ENCODE measurements at places on chromosomes 7 and 10. TPM values are rescaled to one million over a fixed set of nuclear protein-coding genes. Genes with fewer than 3 reads are reported as not detected.

MACC1 gene
- total RNA-seq = 0.05 TPM

TRIM74 gene
- total RNA-seq = 0.40 TPM

IRF5 gene
- total RNA-seq = 8.5 TPM

GRCh38 chr10:26367771-26368170 is 70.4 kb upstream of the APBB1IP start:
- DNase-seq = peak; percentile 59
- H3K27me3 ChIP-seq = peaks cover 2% of the 10 kb centered on the region
- no peaks in the 10 kb centered on the region for H3K36me3 ChIP-seq
- no peak overlapping the region for H3K4me3 ChIP-seq

- H3K4me1 ChIP-seq = peaks cover 9% of the 10 kb centered on the region
- peaks cover 5% of the 10 kb centered on the region for H3K36me3 ChIP-seq
- H3K27me3 ChIP-seq = no peaks in the 10 kb centered on the region
These were observed 11.7 kb upstream of the WAPL start for GRCh38 chr10:86533328-86533727.

DNA sequence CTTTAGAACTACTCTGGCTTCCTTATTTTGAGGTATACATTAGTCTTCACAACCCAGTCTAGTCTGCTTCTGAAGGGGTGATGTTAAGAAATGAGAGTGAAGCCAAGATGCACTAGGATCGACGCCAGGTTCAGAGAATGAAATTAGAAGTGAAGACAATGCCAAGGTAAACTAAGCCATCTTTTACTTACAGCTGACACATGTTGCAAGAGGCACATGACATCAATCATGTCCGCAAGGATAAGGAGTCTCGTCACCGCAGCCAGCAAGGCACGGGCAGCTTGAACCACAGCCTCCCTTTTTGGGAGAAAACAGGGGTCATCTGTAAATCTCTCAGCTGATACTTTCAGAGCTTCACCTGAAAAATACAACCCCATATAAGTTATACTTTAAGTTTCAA is 156.7 kb downstream of the CTNNA3 start:
- H3K4me3 ChIP-seq = no peak overlapping the region
- no peak for DNase-seq
- H3K36me3 ChIP-seq = no peaks in the 10 kb centered on the region
- no peak overlapping the region for H3K27ac ChIP-seq
- H3K27me3 ChIP-seq = peaks cover 8% of the 10 kb centered on the region

DNA sequence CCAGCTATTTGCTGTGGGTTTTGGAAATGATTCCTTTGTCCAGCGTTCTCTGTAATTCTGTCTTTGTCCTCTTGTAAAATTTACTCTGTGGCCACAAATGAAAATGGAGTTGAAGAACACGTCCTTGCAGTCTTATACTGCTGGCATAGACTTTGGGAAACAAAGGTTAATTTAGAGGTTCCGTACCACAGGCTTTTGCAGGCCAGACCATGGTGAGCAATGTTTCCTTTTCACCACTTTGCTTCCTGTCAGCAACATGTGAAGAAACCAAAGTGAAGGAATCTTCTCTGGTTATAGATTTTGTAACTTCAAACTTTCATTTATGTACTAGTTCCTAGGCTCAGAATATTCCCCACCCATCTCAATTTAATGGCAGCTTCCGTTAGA is 488.5 kb downstream of the MDFIC start:
- no peak overlapping the region for H3K27ac ChIP-seq
- peaks cover 1% of the 10 kb centered on the region for H3K4me1 ChIP-seq
- H3K27me3 ChIP-seq = no peaks in the 10 kb centered on the region
- no peaks in the 10 kb centered on the region for H3K36me3 ChIP-seq
- no peak overlapping the region for H3K4me3 ChIP-seq
- no peak for DNase-seq

DNA sequence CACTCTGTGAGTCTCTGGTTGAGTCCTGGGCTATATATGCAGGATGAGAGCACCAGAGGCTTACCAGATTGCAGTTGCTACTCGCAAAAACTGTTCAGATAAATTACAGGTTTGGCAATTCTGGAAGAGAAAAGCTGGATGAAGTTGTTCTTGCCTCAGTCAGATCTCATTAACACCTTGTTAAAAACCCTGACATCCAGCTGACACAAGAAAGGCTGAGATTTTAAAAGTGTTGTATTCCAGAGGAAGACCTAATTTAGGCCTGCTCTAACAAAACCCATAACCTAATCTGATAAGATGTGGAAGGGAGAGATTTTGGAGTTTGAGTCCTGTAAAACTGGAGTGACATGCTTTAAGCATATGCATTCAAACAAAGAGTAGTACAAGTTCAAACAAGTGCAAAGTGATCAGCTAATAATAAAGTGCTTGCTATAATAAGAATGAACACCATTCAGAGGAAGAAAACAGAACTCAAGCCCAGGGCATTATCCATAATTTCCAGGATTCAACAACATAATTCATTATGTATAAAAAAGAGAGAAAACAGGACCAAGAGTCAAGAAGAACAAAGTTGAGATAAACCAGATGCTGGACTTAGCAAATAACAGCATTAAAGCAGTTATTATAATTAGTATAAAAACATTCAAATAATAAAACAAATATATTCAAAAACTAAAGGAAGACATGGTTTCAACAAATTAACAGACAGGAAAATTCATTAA is 135.5 kb downstream of the CD36 start:
- H3K4me3 ChIP-seq = no peak overlapping the region
- H3K36me3 ChIP-seq = no peaks in the 10 kb centered on the region
- H3K27ac ChIP-seq = no peak overlapping the region
- no peak for DNase-seq

DNA sequence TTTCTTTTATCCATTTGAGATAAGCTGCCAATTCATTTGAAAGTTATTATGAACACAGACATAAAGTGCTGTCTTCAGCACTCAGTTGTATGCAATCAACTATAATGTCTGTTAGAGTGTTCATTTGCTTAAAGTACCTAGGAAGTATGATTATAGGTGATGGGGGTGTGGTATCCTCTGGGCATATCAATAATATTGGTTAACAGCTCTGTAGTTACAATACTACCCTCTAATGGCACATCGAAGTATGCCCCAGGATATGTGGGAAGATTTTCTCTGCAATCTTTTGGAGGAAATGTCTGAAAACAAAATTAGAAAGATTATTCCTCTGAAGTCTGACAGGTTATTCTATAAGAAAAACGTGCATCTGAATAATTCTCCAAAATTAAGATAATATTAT is 429.7 kb downstream of the ARL4A start:
- no peaks in the 10 kb centered on the region for H3K4me1 ChIP-seq
- no peak overlapping the region for H3K4me3 ChIP-seq

DNA sequence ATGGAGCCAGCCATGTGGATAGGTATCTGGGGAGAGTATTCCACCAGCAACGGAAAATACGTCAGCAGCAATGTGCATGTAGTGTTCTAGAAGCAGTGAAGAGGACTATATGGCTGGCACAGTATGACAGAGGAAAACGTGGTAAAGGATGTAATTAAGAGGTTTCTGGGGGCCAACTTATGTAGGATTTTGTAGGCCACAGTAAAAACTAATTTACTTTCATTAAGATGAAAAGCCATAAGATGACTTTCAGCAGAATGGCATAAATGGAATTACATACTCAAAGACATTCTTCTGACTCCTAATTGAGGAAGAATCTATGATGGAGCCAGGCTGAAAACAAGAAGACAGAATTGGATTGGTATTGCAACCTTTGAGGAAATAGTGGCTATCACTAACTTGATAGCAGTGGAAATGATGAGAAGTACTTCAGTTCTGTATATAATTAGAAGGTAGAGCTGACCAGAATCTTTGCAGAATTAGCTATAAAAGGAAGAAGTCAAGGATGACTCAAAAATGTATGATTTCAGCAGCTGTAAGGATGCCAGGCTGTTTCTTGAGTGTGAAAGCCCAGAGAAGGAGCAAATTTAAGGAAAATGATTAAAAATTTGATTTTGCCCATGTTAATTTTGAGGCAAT is 156.7 kb downstream of the MBL2 start:
- DNase-seq = no peak
- H3K36me3 ChIP-seq = no peaks in the 10 kb centered on the region
- no peaks in the 10 kb centered on the region for H3K27me3 ChIP-seq
- H3K4me1 ChIP-seq = no peaks in the 10 kb centered on the region
- no peak overlapping the region for H3K27ac ChIP-seq
- H3K4me3 ChIP-seq = no peak overlapping the region

DNA sequence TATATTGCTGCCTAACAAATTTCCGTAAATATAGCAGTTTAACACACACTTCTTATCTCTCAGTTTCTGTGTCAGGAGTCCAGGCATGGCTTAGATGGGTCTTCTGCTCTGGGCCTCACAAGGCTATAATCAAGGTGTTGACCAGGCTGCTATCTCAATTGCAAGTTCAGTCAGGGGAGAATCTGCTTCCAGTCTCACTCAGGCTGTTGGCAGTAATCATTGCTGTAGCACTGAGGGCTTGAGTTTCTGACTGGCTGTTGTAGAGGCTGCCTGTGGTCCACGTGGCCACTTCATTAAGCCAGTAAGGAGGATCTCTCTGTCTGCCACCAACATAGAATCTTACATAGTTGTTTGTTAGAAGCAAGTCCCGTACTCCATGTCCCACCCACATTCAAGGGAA is 138.4 kb downstream of the ST7 start:
- peaks cover 17% of the 10 kb centered on the region for H3K4me1 ChIP-seq
- DNase-seq = no peak
- no peak overlapping the region for H3K4me3 ChIP-seq
- no peak overlapping the region for H3K27ac ChIP-seq
- H3K36me3 ChIP-seq = no peaks in the 10 kb centered on the region

- no peak overlapping the region for H3K27ac ChIP-seq
- H3K4me3 ChIP-seq = no peak overlapping the region
- no peak for DNase-seq
- no peaks in the 10 kb centered on the region for H3K27me3 ChIP-seq
These were observed 83.0 kb downstream of the EEPD1 start for GRCh38 chr7:36236073-36236472.

DNA sequence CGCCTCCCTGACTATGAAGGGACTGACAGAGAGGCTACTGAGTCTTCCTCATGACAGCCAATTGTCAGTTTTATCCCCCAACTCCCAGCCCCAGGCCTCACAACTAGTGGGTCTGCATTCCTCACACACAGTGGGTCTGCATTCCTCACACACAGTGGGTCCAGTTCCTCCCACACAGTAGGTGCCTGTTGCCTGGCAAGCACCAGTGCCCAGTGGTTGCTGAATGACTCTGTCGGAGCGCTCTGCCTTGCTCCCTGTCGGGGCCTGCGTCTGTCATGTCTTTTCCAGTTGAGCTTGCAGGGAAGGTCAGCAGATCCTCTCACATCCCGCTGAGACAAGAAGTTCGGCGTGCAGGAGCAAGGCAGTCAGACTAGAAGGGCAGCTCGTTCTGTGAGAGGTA is 590.0 kb upstream of the MKI67 start:
- peaks cover 2% of the 10 kb centered on the region for H3K27me3 ChIP-seq
- H3K27ac ChIP-seq = no peak overlapping the region
- H3K4me1 ChIP-seq = no peaks in the 10 kb centered on the region
- no peak for DNase-seq

- H3K4me3 ChIP-seq = no peak overlapping the region
- H3K36me3 ChIP-seq = no peaks in the 10 kb centered on the region
- no peaks in the 10 kb centered on the region for H3K27me3 ChIP-seq
These were observed 339.5 kb upstream of the TPK1 start for GRCh38 chr7:145175366-145175765.

DNA sequence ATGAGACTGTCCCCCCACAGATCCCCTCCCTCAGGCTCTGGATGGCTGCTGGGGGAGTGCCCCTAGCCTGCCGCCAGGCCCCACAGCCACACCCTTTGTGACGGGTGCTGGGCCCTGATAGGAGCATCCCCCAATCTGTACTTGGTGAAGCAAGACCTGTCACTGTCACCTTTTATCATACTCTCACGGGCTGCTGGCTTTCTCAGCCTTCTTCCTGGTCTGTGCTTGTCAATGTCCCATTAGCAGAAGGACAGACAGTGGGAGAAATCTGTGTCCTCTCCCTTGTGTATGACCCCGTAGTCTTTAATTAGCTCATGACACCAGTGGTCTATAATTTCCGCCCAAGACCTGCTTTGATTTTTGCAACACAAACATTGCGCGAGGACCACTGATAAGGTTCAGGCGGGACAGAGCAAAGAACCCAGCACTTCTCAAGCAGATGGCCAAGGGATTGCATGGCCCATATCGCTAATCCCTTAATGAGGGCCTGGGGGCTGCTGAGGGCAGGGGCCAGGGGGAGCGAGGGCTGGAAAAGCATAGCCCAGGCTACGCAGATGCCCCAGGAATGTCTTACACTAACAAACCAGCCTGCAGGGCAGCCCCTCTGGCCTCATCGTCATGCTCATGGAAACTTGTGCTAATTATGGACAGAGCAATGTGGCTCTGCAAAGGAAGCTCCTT is 127.8 kb downstream of the PTPN20 start:
- H3K4me3 ChIP-seq = no peak overlapping the region
- no peaks in the 10 kb centered on the region for H3K27me3 ChIP-seq
- DNase-seq = no peak
- H3K4me1 ChIP-seq = no peaks in the 10 kb centered on the region
- no peak overlapping the region for H3K27ac ChIP-seq

DNA sequence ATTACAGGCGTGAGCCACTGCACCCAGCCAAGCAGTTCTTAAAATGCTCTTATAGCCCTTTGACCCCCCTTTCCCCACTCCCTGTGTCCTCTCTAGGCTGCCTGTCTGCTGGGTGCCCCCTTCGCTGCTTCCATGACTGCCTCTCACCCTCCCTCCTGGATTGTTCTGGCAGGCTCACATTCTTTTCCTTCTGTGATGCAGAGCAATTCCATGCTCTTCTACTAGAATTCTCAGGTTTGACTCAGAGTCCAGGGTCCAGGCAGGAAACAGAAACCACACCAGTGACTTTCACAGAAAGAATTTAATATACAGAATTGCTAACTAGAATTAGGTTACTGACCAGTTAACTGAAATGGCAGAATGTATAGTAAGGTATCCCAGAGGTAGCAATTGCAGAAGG is 244.8 kb downstream of the BAMBI start:
- no peaks in the 10 kb centered on the region for H3K36me3 ChIP-seq
- H3K27ac ChIP-seq = no peak overlapping the region
- peaks cover 9% of the 10 kb centered on the region for H3K27me3 ChIP-seq
- no peaks in the 10 kb centered on the region for H3K4me1 ChIP-seq
- no peak for DNase-seq
- no peak overlapping the region for H3K4me3 ChIP-seq

DNA sequence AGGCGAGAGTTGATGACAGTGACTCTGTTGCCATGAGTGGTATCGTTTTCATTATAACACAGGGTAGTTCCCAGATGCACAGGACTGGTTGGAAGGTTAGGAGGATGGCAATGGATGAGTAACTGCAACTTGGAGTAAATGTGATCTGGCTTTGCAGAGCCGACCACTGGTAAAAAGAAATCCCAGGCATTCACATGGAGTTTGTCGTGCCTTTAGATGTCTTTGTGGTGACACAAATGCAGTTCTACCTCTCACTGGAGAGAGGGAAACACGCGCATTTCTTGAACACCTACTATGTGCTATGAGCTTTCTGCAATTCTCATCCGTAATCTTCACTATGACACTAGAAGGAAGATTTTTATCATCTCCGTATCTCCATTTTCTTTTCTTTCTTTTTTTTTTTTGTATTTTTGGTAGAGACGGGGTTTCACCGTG is 1.7 kb upstream of the MNX1 start:
- DNase-seq = no peak
- H3K4me3 ChIP-seq = no peak overlapping the region
- H3K36me3 ChIP-seq = no peaks in the 10 kb centered on the region
- H3K27me3 ChIP-seq = peaks cover 75% of the 10 kb centered on the region
- H3K27ac ChIP-seq = no peak overlapping the region

- no peaks in the 10 kb centered on the region for H3K27me3 ChIP-seq
- no peak overlapping the region for H3K27ac ChIP-seq
- H3K36me3 ChIP-seq = peaks cover 10% of the 10 kb centered on the region
- no peak overlapping the region for H3K4me3 ChIP-seq
- H3K4me1 ChIP-seq = peaks cover 20% of the 10 kb centered on the region
These were observed 3.2 kb downstream of the SLC4A2 start for GRCh38 chr7:151062399-151063211.
